Stomach (tissue), 19 donors: ENCODE measurements at places on chromosomes 13 and 19. TPM values are rescaled to one million over a fixed set of nuclear protein-coding genes. Genes with fewer than 3 reads are reported as not detected.

The PGLYRP2 gene
- total RNA-seq: not detected

The CASP14 gene
- not detected for total RNA-seq

DNA sequence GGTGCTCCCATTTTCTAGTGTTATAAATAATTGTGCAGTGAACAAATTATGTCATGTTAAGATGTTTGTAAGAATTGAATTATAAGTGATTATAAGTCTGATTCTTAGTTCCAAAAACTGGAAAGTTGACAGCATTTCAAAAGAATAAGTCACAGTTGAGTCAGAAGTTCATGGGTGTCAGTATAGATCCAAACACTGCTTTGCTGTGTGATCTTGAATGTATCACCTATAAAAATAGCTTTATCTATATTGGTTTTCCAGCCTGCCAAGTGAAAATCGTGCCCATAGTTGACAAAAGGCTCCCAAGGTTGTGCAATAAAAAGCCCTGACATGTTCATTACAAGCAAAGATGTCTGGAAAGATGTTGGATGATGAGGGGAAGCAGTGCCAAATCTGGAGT lies 336.0 kb downstream of the MTUS2 start:
- DNase-seq: no peak

The LCP1 gene
- total RNA-seq: not detected

The FSD1 gene
- total RNA-seq: not detected

DNA sequence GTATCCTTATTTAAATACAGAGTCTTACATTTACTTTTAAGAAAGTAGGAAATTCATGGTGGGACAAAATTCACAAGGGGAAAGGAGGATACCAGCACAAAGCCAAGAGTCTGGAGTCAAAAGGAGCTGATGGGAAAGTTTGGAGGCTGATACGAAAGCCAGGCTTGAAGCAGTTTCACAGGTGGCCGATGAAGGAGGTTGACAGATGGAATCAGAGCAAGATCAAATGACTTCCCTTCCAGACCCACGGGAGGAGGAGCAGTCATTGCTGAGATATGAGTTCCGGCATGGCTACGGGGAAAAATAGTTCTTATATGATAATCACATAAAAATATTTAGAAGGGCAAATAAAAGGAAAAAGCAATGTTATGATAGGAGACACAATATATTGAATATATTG lies 65.0 kb downstream of the DGKH start:
- DNase-seq: no peak

GRCh38 chr19:11180346-11180745 lies 17.0 kb downstream of the KANK2 start:
- no peak for DNase-seq

GRCh38 chr19:18588611-18589379 lies at the start of gene REX1BD:
Gene REX1BD (plus strand): TSS chr19:18588798. CDS start chr19:18588802, 4 bp downstream.
- DNase-seq: peak; percentile 80

DNA sequence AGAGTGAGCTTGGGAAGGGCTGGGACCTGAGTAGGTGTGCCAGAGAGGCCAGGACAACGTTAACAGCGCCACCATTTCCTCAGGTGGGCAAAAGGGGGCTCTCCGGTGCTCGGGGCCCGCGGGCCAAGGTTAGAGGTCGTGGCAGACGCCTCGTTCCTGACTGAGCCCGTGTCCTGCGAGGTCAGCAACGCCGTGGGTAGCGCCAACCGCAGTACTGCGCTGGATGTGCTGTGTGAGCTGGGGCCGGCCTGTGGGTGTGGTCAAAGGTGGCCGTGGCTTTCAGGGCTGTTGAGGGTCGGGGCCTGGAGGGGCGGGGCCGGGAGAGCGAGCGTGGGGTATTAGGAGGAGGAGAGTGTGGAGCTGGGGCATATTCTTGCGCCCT lies 3.7 kb downstream of the KIRREL2 start:
- DNase-seq: no peak

DNA sequence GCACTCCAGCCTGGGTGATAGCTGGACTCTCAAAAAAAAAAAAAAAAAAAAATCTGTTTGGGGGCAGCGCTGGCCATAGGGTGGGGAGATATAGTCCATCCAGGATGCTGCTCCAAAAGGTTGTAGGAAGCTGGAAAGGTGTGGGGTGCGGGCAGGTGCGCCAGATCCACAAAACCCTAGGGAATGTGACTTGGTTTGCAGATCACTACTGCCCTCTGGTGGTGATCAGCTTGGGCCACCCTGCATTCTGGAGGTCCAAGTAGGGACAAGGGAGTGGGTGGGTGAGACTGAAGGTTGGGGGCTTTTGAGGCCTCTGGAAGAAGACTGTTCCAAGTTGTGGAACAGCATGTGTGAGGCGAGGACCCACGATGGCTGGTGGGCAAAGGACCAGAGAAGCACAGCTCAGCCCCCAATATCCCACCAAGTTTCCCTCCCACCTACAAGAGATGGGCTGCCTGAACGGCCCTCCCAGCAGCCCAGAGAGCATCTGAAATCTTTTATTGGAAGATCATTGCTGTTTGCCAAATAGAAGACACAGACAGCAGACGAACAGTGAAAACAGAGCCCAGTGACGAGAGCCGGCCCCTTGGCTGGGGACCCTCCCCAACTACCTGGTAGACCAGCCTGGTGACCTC lies 10.4 kb upstream of the TYK2 start:
- DNase-seq: peak; percentile 89

DNA sequence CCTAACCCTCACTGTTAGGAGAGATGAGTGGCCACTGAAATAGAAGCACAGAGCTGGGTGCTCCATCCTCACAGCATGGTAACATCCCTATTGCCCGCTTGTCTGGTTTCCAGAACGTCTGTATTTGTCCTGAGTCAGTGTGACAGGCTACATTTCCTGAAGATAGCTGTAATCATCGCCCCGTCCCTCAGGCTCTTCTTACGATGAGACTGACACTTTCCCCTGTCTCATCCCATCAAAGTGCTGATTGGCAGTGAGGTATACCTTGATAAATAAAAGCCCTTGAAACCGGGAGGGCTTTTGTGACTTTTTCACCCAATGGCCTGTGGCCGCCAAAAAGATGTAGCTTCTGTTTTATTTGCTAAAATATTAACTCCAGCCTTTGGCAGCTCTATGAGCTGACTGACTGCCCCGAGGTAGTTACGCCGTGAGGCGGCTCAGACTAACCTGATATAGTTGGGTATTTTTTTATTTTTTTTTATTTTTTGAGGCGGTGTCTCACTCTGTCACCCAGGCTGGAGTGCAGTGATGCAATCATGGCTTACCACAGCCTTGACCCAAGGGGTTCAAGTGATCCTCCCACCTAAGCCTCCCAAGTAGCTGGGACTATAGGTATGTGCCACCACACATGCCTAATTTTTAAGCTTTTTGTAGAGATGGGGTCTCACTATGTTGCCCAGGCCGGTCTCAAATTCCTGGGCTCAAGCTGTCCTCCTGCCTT lies 5.7 kb upstream of the LRRC4B start:
- no peak for DNase-seq

- peak; percentile 56 for DNase-seq
Measured at GRCh38 chr19:5623397-5624017, 624 bp downstream of the SAFB start.

DNA sequence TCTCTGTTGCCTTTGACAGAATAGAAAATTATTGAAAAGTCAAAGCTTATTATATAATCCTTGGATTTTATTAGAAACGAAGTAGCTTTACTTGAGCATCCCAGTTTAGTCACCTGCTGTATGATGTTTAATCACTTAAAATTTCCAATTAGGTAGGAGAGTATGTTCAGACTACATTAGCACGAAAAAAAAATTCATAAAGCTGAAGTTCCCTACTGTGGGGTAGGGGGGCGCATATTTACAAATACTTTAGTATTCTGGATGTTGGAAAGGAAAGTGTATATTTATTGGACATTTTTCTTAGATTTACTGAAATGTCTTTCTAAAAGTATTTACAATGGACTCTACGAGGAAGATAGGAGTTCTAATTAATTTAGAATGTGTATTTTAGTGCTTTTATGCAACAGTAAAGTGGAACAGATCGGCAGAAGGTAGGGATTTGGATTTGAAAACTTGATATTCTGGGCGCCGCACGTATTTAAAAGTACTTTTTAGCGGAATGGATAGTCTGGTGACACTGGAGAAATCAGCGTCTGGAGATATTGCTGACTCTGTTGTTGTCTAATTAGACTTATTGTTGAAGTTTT lies 1.9 kb downstream of the CDK8 start:
- peak; percentile 28 for DNase-seq

GRCh38 chr19:7263066-7263465 lies 31.1 kb downstream of the INSR start:
- no peak for DNase-seq

DNA sequence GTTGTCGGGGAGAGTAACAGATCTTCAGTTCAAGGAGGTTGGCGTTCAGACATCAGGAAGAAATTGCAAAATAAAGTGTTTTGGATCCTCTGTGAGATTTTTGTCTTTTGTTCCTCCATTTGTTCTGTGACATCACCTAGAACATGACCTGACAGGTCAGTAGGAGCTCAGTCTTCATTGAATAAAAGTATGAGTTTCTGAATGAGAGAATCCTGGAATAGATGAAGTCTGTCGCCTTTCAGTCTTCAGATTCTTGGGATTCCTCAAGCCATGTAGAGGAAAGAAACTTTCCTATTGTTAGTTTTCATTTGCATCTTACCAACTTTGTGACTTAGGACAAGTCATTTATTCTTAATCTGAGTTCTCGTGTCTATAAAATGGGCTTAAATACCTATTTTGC lies 14.4 kb downstream of the ARHGAP35 start:
- no peak for DNase-seq
